ENCODE measurements at places on chromosomes 3 and 15.
A peak's percentile ranks its signal among the peaks of the same experiment; 100 is the strongest.

DNA sequence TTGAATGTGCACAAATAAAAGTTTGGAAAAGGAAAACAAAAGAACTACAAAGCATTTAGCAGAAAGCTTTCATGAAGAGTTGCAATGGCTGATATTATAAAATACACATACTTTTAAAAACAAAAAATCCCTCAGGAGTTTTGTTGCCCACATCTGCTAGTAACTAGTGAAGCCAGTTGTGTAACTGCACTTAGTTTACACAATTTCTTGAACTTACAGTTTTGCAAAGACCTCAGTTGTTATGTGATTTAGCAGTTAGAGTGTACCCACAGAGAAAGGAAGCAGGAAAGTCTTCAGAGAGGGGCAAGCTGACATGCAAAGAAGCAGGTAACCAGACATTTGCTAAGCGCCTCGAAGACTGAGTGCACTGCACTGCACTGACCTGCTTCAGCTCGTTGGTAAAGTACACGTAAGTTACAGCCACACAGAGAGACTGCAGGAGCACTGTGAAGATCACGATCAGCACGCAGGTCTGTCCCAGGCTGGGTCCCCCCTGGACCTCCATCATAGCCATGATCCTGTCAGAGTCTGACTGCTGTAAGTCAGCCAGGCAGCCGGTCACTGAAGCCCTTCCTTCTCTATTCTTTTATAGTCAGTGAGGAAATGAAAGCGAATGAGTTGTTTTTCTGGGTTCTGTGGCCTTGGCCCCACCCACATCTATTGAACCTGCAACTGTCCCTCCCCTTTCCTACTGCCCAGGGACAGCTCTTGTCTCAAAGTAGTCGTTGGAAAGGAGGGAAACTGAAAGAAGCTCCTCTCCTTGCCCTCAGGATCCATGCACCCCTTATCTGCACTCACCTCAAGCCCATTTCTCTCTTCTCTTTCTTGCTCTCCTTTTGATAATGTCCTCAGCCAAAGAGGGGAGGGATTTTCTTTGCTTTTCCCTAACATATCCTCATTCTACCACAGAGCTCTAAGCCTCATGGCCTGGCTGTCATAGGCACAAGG lies at the start of gene TNFSF10:
Gene TNFSF10 (minus strand): TSS at position 560 of the 948 bp plus-strand sequence. CDS start 46 bp downstream, at position 514.
- DNase-seq, result peak; percentile 81

GRCh38 chr3:177491296-177492032 lies 294.2 kb upstream of the TBL1XR1 start:
- no peak for DNase-seq

DNA sequence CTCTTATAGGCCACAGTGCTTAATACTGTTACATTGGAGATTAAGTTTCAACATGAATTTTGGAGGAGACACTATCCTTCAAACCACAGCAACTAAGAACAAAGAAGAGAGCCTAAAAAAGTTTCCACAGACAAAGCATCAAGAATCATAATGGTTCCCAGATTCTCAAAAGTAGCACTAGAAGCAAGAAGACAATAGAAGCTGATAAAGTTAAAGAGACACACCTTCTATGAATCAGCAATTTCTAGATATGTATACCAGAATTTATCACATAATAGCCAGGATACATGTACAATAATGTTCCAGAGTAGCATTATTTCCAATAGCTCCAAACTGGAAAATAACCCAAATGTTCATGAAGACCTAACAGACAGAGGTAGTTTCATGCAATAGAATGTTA lies 12.2 kb downstream of the NKIRAS1 start:
- DNase-seq, result no peak

DNA sequence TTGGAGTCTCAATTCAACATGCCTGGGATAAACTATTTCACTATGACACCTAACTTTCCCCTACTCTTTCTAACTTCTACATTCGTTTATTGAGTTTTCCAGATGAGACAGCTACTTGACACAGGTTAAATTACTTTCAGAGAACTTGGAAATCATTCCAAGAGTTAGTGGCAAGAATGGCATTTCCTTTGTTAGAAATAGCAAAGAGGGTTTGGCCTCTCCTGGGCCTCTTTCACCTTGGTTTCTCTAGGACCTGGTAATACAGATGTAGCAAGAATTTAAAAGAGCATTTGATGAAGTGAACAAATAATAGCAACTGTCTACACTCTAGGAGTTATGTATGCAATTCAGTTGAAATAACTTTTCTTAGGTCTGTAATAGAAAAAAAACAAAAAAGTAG lies 748.9 kb downstream of the MECOM start:
- DNase-seq, result no peak

GRCh38 chr3:116834816-116835215 lies 125.2 kb downstream of the TUSC7 start:
- DNase-seq, result no peak

DNA sequence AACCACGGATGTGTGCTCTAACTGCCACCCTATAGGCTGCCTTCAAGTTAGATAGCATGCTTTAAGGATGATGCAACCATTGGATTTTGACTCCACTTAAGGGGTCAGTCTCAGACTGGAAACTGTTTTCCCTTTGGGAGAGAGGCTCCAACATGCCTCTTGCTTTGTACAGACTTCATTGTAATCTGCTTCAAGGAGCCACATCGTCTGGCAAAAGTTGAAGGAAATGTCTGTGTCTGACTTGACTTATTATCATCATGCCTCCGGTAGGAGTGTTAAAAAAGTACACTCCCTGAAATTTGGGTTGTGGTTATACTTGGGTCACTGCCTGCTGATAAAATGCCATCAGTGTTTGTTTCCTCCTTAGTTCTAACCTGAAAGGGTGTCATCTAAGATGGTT lies 245.4 kb upstream of the CDIN1 start:
- no peak for DNase-seq

DNA sequence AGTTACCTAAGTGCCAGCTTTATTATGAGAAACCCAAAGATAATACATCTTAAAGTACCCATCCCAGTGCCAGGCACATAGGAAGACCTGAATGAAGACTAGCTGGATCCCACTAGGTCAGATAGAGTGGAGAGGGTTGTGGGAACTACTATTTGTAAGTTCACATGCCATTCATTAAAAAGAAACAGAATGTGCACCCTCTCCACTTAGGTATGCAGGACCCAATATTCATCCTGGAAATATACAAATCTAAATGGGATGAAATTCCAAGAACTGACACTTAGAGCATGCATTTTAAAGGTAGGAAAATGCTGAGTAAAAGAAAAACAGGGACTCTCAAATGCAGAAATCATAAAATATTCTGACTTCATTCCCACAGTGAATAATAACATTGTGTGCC lies 14.3 kb downstream of the EOGT start:
- DNase-seq, result no peak

Data from T-helper 2 cell treated with Interferon-gamma antibody and Interleukin-4, amounts not matched to agents 5 μg/mL and 100 μg/mL, for 36 hours (primary cell).